Fibroblast of pulmonary artery (primary cell): ENCODE measurements at places on chromosomes 16 and 17.
A peak's percentile ranks its signal among the peaks of the same experiment; 100 is the strongest.

DNA sequence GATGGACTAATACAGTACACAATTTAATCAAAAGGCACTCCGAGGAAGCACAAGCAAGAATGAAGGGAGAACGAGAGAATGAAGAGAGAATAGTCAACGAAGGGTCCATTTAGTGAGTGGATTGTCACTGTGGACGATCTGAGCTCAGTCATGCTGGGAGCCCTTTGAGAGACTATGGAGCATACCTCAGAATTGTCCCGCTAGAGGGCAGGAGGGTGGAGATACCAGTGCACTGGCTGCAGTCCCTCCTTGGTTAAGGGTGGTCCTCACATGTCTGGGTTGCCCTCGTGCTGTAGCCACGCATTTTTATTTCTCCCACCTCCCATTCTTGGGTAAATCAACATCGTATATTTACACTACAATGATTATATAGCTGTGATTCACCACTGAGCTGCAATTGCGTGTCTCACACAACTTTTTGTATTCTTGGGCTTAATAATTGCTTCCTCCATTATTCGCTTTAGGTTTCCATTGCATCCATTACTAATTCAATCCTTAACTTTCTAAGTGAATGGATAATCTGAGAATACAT, 33.2 kb upstream of the FAM20A start:
- no peak for DNase-seq

- DNase-seq = peak; percentile 42
Measured at GRCh38 chr17:33506889-33507650, 214.0 kb upstream of the ASIC2 start.

DNA sequence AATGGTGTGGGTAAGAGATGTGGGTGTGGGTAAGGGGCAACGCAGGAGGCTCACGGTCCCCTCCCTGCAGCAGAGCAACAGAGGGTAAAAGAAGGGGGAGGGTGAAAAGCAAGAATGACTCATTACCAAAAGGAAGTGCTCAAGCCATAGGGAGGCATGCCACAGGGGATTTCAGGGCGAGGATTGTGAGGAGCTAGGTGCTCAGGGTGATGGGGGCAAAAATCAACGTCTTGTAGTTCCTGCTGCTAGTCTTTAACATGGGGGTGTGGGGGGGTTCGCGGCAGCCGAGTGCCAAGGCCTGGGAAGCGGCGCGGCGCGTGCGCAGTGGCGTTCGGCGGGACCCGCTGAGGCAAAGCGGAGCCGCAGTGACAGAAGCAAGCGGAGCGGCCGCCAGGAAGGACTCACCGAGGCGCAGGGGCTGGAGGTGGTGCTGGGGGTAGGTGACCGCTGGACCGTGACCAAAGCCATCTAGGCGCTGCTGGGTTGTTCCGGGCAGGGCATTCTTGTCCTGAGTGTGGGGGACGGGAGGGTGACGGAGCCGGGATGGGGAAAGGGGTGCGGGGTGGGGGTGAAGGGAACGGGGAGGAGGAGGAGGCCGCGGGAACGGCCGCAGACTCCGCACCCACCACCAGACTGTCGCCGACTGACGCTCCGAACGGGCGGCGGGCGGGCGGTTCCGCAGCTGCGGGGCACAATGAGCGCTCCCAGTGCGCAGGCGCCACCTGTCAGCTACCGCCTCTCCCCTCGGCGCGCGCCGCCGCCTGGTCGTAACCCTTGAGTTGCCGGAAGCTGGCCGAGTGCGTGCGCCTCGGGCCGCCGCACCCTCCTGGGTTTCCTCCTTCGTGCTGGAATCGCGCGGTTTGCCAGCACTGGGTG, at the start of gene SSH2:
TSS of gene SSH2 (minus strand) at position 696 of the 876 bp plus-strand sequence. CDS start at position 468, 228 bp downstream.
- DNase-seq = peak; percentile 83

- DNase-seq = no peak
Measured at GRCh38 chr17:28252436-28252835, 66.6 kb upstream of the TMEM97 start.

GRCh38 chr16:80300456-80300855, 240.3 kb upstream of the DYNLRB2 start:
- DNase-seq = no peak

DNA sequence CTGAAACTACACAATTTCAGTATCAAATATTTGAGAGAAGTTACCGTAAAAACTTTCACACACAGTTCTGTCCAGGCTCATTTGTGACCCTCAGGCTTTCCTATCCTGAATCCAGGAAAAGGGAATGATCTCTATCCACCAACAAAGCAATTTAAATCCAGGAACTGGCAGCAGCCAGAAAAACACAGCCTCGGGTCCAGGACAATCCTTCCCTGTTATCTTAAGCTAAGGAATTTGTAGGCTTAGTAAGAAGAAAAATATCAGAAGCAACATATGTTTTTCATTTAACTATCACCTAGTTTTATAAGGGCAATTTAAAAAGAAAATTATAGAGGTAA, 47.1 kb downstream of the TEX2 start:
- peak; percentile 58 for DNase-seq

- DNase-seq = peak; percentile 27
Measured at GRCh38 chr16:9797306-9797705, 384.9 kb downstream of the GRIN2A start.

- no peak for DNase-seq
Measured at GRCh38 chr17:10216213-10216938, 18.0 kb upstream of the GAS7 start.

DNA sequence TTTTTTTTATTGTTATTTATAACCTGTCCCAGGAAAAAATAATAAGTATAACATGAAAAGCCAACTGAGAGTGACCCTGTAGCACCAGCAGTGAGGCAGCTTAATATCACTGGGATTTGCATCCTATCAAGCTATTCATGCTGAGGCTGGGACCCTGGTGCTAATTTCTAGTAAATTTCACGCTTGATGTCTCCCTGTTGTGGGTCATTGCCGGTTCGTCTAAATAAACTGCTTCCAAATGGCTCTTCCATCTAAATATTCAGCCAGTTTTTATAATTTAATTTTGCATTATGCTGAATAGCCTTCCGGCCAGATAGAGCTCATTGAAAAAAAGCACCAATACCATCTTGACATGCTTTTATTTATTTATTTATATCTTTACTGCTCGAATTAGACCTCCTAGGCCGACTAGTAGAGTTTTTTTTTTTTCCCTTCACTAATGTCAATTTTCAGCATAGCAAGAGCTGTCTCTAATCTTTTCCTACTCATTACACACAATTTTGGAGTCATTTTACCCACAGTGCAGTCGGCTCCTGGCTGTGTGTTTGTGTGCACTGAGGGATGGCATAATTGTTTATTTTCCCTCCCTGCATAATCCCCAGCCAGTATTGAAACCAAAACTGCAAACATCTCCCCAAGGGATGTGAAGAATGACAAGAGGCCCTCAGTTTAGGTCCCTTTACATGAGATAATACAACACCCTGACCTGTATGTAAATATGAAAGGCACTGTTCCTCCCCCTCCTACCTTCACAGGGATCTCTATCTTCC, 168.8 kb downstream of the AATF start:
- no peak for DNase-seq

DNA sequence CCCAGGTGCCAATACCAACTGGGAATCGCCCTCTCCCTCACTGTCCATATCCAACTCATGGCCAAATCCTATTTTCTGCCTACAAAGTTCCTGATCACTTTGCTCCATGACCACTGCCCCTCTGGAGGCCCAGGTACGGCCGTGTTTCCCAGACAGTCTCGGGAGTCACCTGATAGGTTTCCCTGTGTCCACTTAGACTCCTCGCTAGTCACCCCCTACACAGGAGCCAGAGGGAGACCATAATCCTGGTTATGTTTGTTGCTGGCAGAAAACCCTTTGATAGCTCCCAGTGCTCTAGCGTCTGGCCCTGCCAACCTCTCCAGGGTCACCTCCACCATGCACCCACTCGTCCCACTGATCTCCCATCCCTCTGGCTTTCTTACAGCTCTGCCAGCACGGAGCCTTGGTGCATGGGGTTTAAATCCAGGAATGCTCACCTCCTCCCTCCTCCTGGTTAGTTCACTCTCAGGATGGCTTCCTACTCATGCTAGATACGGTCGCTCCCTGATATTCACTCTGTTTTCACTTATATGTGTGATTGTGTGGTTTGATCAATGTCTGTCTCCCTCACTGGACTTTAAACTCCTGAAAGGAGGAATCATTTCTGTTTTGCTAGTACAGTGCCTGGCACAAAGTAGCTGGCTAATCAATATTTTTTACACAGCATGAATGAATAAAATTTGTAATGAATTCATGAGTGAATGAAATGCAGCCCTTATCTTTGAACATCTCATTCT, 7.5 kb upstream of the CALB2 start:
- DNase-seq = no peak

- peak; percentile 42 for DNase-seq
Measured at GRCh38 chr16:31513126-31513525, 4.9 kb upstream of the RUSF1 start.

DNA sequence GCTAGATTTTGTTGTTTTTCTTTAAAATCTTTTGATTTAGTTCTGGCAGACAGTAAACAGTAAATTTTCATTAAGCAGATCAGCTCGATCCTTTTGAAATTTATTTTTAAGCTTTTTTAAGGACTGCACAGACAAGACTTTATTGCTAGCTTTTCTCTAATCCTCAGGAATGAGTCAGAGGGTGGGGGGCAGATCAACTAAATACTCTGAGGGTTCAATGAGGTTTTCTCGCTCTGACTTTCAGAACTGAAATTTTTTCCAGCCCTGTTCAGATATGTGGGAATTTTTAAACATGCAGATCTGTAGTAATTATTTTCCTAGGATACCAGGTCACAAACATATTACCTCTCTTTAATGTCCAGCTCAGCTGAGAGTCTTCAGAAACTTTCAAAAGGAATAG, 977.2 kb downstream of the CDH11 start:
- DNase-seq = no peak

GRCh38 chr17:4576729-4577322, 7.5 kb upstream of the SMTNL2 start:
- DNase-seq = no peak

GRCh38 chr17:77511514-77512061, 370.8 kb downstream of the SEC14L1 start:
- DNase-seq = no peak

GRCh38 chr16:6258056-6258455, 1074.6 kb upstream of the RBFOX1 start:
- DNase-seq = no peak

- no peak for DNase-seq
Measured at GRCh38 chr17:27543464-27543856, 87.2 kb downstream of the KSR1 start.
